ENCODE measurements at places on chromosomes 12 and 14.

DNA sequence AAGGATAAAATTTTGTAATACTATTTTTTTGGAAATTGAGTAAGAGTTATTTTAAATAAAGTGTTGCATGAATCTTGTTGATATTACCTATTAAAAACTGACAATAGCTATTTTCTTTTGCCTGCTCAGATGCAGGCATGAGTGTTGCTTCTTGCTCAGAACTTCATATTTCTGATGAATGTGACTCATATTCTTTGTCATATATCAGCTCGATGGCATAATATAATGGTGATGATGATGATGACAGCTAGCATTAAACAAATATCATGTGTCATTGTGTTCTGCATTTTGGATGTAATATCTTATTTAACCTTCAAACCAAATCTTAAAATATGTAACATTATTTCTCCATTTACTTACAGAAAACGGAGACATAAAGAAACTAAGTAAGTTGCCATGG is 605.5 kb upstream of the FOXG1 start:
- DNase-seq = no peak

DNA sequence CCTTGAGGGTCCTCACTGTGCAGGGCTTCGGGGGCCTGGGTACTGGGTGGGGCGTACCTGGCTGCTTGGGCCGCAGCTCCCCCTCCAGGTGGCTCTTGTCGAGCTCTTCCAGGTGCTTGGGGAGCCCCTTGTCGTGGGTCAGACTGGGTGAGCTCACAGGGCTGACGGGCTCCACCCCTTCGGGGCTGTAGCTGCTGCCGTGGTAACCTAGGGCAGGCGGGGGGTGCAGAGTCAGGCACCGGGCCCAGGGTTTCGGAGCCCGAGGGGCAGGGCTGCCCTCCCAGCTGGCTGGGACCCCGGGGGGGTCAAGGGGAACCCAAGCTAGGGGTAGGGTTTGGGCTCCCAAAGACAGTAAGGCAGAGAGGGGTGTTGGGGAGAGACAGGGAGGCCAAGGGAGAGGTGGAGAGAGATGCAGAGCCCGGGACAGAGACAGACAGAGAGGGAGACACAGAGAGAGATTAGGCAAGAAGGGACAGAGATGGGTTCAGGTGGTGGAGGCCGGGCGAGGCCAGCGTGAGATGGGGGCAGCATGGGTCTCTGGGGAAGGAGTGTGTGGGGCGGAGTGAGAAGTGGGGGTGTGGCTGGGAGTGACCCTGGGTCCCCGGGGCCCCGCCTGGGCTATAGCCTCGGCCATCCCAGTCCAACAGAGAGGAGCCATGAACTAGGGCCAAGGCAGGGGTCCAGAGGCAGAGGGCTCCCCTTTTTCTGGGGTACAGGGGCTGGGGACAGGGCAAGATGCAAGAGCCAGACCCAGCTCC is 40.7 kb downstream of the RFLNA start:
- DNase-seq = no peak

DNA sequence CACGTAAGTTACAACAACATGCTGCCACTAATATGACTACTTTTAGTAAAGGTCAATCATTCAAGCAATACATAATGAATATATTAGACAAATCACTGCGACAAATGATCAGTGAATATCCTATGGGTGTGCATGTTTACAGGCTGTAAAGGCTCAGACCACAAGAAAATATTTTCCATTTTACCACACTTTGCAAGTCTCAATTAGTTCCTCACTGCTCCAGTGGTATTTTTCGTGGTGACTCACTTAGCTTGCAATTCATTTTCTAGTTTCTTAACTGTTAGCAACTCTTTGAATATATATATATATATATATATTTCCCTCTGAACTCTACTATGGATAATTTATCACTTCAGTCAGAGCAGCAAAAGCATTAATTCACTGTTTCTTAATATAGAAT is 96.9 kb downstream of the EML5 start:
- peak; percentile 30 for DNase-seq

- DNase-seq = no peak
Measured at GRCh38 chr12:126830778-126831680, 1435.9 kb upstream of the TMEM132C start.

DNA sequence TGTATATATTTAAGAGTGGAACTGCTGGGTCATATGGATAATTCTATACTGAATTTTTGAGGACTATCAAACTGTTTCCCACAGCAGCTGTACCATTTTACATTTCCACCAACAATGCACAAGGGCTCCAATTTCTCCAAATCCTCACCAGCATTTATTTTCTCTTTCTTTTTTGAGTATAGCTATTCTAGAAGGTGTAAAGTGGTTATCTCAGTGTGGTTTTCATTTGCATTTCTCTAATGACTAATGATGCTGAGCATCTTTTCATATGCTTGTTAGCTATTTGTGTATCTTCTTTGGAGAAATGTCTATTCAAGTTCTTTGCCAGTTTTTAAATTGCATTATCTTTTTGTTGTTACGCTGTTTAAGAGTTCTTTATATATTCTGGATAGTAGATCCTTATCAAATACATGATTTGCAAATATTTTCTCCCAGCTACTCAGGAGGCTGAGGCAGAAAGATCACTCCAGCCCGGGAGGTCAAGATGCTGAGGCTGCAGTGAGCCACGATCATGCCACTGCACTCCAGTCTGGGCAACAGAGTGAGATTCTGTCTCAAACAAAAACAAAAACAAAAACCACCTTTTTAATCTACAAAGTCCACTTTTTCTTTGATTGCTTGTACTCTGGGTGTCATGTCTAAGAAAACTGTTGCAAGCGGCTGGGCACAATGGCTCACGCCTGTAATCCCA is 32.8 kb downstream of the GTF2A1 start:
- DNase-seq = no peak

DNA sequence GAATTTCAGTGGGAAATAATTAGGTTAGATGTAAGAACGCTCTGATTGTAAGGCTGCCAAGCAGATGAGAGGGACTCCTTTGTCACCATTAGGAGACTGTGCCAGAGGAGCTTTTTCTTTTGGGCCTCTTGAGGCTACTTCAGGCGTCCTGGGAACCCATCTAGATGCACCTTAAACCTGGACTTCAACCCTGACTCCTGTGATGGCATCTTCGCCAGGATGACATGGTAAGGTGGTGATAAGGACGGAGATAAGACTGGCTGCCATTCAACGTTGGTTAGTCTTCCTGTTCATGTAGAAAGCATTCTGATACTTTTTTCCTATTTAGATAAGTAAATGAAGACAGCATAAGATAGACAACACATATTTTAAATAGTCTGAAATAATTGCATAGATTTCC is 36.3 kb downstream of the STK38L start:
- DNase-seq = no peak

- DNase-seq = no peak
Measured at GRCh38 chr12:26749781-26750180, 83.2 kb downstream of the ITPR2 start.

GRCh38 chr14:34678306-34678705 is 36.1 kb downstream of the CFL2 start:
- no peak for DNase-seq

- no peak for DNase-seq
Measured at GRCh38 chr12:121000530-121000929, 15.8 kb downstream of the C12orf43 start.

DNA sequence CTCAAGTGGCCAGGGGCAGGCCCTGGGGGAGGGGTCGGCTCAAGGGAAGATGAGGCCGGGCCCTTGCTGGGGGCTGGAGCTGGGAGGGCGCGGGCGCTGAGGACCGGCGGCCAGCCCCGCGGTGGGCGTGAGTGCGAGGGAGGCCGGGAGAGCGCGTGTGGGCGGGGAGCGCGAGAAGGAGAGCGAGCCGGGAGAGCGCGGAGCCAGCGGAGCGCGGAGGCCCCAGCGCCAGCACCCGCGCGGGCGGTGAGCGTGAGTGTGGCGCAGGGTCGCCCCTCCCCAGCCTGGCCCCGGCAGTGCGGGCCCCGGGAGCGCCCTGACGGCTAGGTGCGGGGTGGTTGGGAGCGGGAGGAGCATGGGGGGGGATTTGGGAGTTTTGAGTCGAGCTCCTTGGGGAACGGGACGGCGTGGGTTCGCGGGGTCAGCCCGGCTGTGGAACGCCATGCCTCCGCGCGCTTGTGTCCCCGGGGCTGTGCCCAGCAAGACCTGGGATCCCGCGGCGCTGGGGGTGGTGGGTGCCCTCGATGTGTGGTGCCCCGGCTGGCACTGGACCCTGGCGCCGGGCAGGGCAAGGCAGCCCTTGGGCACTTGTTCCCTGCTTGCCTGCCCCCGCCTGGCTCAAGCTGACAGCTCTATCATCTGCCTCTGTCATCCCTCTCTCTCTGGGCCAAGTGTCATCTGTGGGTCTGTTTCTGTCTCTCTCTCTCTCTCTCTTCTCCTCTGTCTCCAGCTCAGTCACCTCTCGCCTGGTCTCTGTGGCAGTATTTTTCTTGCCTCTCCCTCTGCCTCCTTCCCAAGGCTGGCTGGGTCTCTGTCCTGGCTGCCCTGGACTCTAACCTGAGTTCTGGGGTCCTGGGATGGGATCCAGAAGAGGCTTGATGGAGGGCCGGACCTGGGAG is at the start of gene LBHD2:
Gene LBHD2 (plus strand): TSS at position 190 of the 899 bp plus-strand sequence. CDS start 1,803 bp downstream, outside the sequence.
- peak; percentile 17 for DNase-seq

- DNase-seq = no peak
Measured at GRCh38 chr12:116628989-116629388, 69.8 kb downstream of the MAP1LC3B2 start.

DNA sequence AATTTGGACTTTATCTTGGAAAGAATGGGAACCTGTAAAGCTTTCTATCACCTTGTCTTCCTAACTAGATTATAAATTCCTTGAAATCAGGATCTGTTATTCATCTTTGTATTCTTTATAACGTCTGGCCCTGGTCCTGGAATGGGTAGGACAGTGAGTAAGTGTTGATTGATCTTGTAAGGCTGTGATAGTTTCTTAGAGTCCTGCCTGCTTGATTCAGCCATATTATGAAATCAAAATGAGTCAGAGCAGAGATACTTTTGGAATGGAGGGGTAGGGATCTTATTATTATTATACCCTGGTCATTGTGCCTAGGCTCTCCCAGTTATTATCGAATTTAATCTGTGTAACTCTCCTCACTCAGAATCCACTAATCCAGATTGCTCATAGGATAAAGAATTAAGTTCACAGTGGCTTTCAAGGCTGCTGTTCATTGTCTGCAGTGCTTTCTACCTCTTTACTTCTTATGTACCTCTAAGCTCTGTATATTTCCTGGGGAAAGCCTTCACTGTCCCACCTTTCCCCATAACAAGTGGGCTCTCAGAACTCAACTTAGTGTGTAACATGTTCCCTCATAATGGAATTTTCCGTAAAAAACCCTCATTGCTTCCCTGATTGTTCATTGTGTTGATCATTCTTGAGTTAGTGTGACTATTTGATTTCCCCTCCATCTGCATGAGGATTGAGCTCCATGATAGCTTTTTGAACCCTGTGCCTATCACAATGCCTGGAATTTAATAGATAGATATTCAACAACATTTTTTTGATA is 93.3 kb downstream of the DAAM1 start:
- DNase-seq = peak; percentile 72

GRCh38 chr14:63483315-63483714 is 59.9 kb downstream of the PPP2R5E start:
- DNase-seq = no peak

- peak; percentile 44 for DNase-seq
Measured at GRCh38 chr14:60756847-60757246, 22.3 kb downstream of the MNAT1 start.

GRCh38 chr12:5178571-5178970 is 134.9 kb downstream of the KCNA5 start:
- DNase-seq = no peak

- DNase-seq = no peak
Measured at GRCh38 chr14:68271913-68272391, 452.4 kb downstream of the RAD51B start.

GRCh38 chr12:108852674-108853309 is 4.6 kb downstream of the SSH1 start:
- DNase-seq = peak; percentile 51

- no peak for DNase-seq
Measured at GRCh38 chr14:72731252-72732020, 162.5 kb downstream of the DPF3 start.

DNA sequence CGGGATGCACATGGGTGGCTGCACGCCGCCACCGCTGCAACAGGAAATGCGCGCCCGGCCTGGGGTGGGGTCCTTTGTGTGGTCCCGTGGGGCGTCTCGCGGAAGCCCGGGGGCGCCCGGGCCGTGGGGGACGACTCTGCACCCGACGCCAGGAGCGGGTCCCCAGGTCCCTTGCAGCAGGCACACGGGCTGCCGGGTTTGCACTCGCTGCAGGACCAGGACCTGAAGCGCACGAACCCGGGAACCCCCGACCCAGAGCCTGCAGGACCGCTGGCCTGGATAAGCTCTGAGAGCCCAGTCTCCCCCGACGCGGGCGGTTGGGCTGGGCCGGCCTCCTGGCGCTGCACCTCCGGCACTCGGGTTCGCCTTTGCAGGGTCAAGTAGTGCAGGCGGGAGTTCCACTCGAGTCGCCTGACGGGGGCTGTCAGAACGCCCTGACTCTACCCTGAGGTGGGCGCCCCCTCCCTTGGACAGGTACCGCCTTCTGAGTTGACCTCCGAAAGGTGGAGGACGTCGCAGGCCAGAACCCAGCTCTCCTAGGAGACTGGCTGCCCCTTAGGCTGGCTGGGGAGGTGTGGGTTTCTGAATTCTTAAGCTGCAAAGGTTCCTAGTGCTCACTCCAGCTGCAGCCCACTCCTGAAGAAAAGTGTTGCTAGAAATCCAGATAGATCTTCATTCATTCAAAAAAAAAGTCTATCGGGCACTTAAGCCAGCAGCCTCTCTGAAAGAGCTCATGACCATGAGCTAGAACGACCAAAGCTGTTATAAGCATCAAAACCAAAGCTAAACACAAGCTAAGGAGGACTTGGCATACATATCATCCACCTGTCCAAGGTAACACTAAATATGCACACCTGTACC is 68.0 kb downstream of the RNF34 start:
- DNase-seq = no peak

GRCh38 chr12:99259040-99259934 is 388.3 kb upstream of the GARIN6 start:
- no peak for DNase-seq

DNA sequence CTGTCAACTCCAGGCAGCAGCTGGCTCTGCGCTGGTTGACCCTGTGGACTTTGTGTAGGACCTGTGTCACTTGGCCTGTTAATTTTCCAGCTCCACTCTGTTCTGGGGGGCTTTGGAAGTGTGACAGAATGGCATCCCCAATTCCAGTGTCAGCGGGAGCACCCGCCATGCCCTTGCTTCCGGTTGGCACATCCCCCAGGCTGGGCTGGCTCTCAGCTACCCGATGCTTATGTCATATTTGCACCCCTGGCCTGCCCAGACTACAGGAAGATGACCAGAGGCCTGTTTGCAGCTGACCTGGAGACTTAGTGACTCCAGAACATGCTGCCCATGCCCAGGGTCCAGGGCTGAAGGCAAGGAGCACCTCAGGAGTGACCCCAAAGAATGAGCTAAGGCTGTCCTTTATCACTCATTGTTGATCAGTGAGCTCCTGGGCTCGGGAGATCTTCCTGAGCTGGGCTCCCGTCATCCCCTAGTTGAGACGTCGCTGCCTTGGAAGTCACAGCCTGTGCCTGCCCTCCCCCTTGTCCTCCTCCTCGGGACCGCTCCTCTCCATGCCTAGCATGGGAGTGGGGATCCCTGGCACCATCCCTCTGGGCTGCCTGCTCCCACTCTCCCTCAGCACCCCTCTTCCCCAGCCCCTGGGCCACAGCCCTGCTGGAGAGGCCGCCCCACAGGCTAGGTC is 163.4 kb upstream of the RTL1 start:
- no peak for DNase-seq

All from IMR-90 (cell line).